ENCODE measurements at places on chromosomes 12 and 14.

GRCh38 chr12:857611-858010 is 91.9 kb downstream of the RAD52 start:
- no peaks in the 10 kb centered on the region for H3K27me3 ChIP-seq
- no peak overlapping the region for H3K27ac ChIP-seq
- peaks cover 23% of the 10 kb centered on the region for H3K36me3 ChIP-seq
- no peak overlapping the region for H3K4me3 ChIP-seq
- no peak for DNase-seq

DNA sequence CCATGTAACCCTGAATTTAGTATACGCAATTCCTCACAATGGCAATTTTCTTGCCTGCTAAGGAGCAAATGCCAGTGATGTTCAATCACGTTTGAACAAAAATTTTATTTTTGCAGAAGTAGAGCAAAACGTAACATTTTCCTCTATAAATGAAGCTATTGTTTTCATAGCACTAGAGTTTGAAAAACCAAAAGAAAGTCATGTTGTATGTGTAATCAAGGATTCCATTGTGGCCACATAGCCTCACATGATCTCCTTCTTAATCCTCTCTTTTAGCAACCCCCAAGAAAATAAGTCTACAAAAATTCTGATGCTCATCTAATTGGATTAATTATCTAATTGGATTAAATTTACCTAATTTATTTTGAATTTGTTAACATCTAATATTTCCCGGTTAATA is 1217.4 kb upstream of the FLRT2 start:
- no peaks in the 10 kb centered on the region for H3K36me3 ChIP-seq
- H3K27ac ChIP-seq = no peak overlapping the region
- no peak overlapping the region for H3K4me3 ChIP-seq
- no peak for DNase-seq
- no peaks in the 10 kb centered on the region for H3K27me3 ChIP-seq

DNA sequence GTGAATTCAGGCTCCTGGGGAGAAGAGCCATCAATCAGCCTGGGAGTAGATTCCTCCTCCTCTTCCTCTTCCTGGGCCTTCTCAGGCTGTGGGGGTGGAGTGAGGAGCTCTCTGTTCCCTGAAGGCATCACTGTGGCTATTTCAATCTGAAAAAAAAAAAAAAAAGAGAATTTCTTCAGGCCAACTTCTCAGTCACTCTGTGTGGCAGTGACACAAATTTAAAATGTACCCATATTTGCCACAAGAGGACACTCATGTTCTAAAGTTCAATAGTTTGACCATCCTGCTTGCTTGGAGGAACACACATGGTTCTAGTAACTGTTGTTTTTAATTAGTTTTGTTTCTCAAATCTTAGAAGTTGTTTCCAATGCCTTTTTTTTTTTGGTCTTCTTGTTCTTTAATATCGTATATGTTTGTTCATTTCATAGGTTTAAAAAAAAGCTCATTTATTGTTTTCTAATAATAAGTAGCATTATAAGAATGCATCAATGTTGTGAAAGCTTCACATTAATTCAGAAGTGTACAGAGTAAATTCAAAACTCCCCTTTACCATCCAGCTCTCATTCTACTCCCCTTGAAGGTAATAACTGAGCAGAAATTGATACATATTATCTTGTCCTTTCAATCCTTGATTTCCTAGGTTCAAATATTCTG is 23.3 kb upstream of the CCER1 start:
- no peaks in the 10 kb centered on the region for H3K4me1 ChIP-seq
- H3K27ac ChIP-seq = no peak overlapping the region
- no peaks in the 10 kb centered on the region for H3K36me3 ChIP-seq
- DNase-seq = no peak

GRCh38 chr12:108612788-108613282 is 15.0 kb upstream of the TMEM119 start:
- no peaks in the 10 kb centered on the region for H3K4me1 ChIP-seq
- no peaks in the 10 kb centered on the region for H3K36me3 ChIP-seq
- H3K27me3 ChIP-seq = no peaks in the 10 kb centered on the region
- no peak overlapping the region for H3K27ac ChIP-seq
- H3K4me3 ChIP-seq = no peak overlapping the region
- no peak for DNase-seq

- no peaks in the 10 kb centered on the region for H3K36me3 ChIP-seq
- no peak overlapping the region for H3K4me3 ChIP-seq
- DNase-seq = no peak
- no peak overlapping the region for H3K27ac ChIP-seq
Observed at GRCh38 chr12:114702462-114702861, 18.5 kb upstream of the TBX3 start.

DNA sequence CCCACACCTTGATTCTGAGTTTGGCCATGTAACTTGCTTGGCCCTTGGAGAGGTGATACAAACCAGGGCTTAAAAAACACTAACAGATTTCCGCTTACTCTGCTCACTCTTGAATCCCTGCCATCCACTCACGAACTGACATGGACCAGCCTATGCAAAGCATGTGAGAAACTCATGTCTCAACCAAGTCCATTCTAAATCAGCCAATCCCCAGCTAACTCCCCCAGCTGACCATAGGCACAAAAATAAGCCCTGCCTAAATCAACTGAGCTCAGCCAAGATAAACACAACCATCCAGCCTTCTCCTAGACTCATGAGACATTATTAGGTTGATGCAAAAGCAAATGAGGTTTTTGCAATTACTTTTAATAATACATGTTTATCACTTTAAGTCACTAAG is 353.9 kb upstream of the TBX3 start:
- H3K27me3 ChIP-seq = no peaks in the 10 kb centered on the region
- H3K27ac ChIP-seq = no peak overlapping the region
- H3K4me3 ChIP-seq = no peak overlapping the region
- H3K4me1 ChIP-seq = no peaks in the 10 kb centered on the region
- DNase-seq = no peak
- no peaks in the 10 kb centered on the region for H3K36me3 ChIP-seq

DNA sequence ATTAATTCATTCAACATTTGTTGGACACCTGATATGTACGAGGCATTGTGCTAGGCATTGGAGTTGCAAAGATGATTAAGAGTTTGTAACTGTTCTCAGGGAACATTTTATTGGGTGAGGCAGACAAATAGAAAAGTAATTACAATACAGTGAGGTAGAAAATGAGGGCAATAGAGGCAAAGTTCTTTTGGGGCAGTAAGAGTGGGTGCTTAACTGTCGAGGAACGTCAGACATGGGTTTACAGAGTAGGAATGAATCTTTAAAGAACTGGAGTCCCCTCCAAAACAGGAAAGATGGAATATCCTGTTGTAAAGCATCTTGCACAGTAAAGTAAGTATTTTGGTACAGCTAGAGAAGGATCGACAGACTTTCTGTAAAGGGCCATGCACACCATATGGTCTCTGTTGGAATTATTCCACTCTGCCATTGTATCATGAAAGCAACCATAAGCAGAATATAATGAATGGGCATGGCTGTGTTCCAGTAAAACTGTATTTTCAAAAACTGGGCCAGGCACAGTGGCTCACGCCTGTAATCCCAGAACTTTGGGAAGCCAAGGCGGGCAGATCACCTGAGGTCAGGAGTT is 9.1 kb downstream of the CREBL2 start:
- no peak for DNase-seq
- H3K36me3 ChIP-seq = peaks cover 4% of the 10 kb centered on the region
- H3K4me3 ChIP-seq = no peak overlapping the region
- no peaks in the 10 kb centered on the region for H3K27me3 ChIP-seq

- DNase-seq = no peak
- H3K36me3 ChIP-seq = no peaks in the 10 kb centered on the region
- peak overlapping the region; percentile 45 for H3K27ac ChIP-seq
- peak overlapping the region; percentile 2 for H3K4me3 ChIP-seq
- no peaks in the 10 kb centered on the region for H3K27me3 ChIP-seq
Observed at GRCh38 chr12:108394196-108394595, 55.1 kb upstream of the CMKLR1 start.

DNA sequence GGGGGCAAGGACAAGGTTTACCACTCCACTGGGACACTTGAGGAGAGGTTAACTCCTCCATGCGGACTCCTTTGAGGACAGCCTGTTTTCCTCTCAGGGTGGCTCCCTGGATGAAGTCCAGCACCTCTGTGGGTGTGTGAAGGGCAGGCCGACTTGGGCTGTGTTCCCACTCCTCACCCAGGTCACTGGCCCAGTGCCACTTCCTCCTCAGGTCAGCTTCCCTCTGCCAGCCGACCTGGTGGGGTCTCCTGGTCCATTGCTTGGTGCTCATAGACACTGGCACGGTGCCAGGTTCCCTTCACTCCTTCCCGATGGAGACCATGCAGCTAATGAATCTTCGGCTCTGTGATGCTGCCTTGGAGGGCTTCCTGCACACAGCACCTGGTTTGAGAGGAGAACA is 146.4 kb upstream of the RTL1 start:
- no peaks in the 10 kb centered on the region for H3K36me3 ChIP-seq
- H3K4me3 ChIP-seq = no peak overlapping the region
- no peaks in the 10 kb centered on the region for H3K27me3 ChIP-seq
- DNase-seq = no peak

DNA sequence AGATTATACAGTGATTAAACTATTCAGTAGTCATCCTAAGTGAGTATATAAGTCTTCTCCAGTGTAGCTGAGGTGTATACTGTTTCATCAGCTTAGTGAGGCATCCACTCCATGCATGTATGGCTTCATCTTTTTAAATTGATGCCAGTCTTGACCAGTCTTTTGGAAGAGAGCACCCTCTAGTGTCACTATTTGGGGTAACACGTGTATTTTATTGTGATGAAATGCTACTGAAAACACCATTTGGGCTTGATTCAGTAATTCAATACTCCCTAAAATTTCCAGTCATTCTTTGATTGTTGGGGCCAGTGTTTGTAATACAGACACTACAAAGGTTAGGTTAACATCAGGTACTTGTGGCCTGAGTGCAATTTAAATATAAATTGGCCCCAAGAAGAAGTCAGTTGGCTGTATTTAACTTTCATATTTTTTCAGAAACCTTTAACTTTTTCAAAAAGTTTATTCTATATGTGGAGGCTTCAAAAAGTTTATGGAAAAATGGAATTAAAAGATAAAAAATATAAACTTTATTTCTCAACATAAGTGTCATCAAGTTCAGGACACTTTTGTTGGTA is 35.3 kb downstream of the MIPOL1 start:
- H3K27ac ChIP-seq = no peak overlapping the region
- no peak overlapping the region for H3K4me3 ChIP-seq
- no peaks in the 10 kb centered on the region for H3K4me1 ChIP-seq
- no peaks in the 10 kb centered on the region for H3K36me3 ChIP-seq
- no peaks in the 10 kb centered on the region for H3K27me3 ChIP-seq
- no peak for DNase-seq

DNA sequence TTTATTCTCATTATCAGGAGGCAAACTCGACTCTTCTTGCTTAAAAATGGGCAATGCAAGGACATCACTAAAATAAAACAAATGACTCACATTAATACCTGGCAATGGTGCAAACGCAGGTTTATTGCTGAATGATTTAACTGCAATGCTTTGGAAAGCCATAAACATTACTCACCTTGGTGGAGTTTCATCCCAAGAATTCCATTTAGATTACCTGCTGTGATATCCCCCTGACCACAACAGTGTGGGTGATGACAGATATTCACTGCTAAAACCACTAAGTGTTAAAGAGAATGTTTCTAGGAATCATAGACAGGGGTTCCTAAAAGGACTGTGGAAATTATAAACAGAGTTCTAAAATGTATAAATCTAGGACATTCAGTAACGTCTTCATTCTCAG is 35.3 kb upstream of the CSRNP2 start:
- DNase-seq = no peak
- H3K27me3 ChIP-seq = no peaks in the 10 kb centered on the region
- H3K36me3 ChIP-seq = peaks cover 6% of the 10 kb centered on the region

GRCh38 chr14:83287300-83287699 is 1753.6 kb upstream of the SEL1L start:
- H3K4me1 ChIP-seq = no peaks in the 10 kb centered on the region
- H3K27ac ChIP-seq = no peak overlapping the region
- no peaks in the 10 kb centered on the region for H3K27me3 ChIP-seq
- H3K36me3 ChIP-seq = no peaks in the 10 kb centered on the region

- peak overlapping the region; percentile 63 for H3K27ac ChIP-seq
- DNase-seq = no peak
- H3K27me3 ChIP-seq = no peaks in the 10 kb centered on the region
- peaks cover 13% of the 10 kb centered on the region for H3K36me3 ChIP-seq
- peak overlapping the region; percentile 86 for H3K4me3 ChIP-seq
Observed at GRCh38 chr12:117189725-117190209, 503 bp downstream of the FBXO21 start.

DNA sequence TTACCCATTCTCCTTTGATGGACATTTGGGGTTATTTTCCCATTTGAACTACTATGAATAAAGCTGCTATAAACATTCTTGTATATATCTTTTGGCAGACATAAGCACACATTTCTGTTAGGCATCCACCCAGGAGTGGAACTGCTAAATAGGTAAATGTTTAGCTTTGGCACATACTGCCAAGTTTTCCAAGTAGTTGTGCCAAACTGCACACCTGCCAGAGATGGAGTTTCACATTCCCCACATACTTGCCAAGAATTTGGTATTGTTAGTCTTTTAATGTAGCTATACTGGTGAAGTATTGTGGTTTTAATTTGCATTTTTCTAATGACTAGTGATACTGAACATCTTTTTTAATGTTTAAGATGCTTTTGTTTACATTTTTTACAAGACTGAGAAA is 201.0 kb downstream of the GXYLT1 start:
- H3K4me3 ChIP-seq = no peak overlapping the region
- no peaks in the 10 kb centered on the region for H3K4me1 ChIP-seq
- DNase-seq = no peak
- no peaks in the 10 kb centered on the region for H3K36me3 ChIP-seq

DNA sequence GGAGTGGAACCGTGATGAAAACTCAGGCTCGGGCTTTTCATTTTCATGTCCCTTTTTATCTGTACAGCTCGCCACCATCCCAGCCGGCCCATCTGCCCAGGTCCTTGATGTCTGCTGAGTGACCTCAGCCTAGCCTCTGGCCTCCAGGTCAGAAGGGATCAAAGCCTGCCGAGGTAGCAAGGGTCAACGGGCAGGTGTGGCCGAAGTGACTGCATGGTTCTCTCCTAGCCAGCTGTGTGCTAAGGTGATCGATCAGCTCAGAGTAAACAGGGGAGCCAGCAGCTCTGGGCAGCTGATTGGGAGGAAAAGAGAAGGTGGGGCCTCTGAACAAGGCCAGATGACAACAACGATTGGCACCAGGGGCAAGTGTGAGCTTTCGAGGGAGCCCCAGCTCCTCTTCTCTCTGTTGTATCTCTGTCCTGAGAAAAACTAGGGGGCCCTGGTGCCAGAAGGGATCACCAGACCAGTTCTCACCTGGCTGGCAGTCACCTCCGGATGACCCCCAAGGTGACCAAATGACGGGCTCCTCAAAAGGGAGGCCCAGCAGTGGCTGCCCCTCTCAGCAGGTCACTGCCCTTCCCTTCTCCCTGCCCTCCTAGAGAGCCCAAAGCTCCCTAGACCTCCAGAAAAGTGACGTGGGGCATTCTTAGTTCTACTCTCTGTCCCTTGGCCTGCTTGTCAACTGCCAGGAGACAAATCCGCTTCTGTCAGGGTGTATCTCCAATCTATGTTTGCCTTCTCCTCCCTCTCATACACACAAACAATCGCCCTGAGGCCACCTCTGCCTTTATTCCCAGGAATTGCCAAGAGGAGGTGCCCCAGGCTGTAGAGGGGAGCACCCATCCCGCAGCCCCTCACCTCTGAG is 3.4 kb downstream of the SLC6A12 start:
- H3K27me3 ChIP-seq = peaks cover 3% of the 10 kb centered on the region
- no peak overlapping the region for H3K27ac ChIP-seq
- no peaks in the 10 kb centered on the region for H3K4me1 ChIP-seq
- H3K36me3 ChIP-seq = no peaks in the 10 kb centered on the region
- no peak for DNase-seq
- H3K4me3 ChIP-seq = no peak overlapping the region

GRCh38 chr12:66755727-66756395 is 77.0 kb upstream of the GRIP1 start:
- H3K36me3 ChIP-seq = no peaks in the 10 kb centered on the region
- no peak overlapping the region for H3K4me3 ChIP-seq
- no peak overlapping the region for H3K27ac ChIP-seq
- no peak for DNase-seq

Data from thoracic aorta (tissue), 2 donors.